ENCODE measurements at places on chromosomes 5 and 9.
A peak's percentile ranks its signal among the peaks of the same experiment; 100 is the strongest.

DNA sequence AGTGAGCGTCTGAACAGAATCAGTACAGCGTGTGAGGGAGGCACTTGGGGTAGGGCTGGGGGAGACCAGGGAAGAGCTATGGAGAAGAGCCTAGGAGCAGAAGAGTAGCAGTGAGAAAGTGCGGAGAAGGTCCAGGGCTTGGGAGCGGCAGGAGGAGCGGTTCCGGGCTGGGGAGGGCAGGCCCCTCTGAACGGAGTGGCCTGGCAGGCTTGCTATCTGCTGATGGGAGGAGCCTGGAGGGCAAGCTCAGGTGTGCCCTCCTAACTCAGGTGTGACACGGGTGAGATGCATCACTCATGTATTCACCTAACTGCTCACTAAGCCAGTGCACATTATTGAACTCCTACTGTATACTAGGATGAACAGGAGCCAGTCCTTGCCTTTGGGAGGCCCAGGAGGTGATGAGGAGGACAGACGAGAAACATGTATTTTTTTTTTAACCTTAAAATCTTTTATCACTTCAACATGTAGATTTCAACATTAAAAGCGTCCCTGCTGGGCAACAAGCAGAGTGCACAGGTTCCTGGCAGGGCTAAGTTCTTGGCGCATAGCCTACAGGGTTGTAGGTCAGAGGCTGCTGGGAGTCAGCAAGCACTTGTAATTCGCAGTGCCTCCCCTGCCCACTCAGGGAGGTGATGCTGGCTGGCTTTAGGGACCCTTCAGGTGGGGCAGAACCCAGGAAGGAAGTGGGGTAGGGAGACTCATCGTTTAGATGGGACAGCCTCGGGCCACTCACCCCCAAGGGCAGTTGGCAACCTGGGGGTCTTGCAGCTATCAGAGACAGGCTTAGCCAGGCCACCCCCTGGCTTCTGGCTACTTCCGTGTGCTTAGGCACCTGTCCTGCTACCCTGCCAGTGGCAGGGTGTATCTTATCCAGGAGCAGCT lies 55.5 kb downstream of the TMOD1 start:
- DNase-seq, result no peak

GRCh38 chr9:98903961-98904411 lies 39.7 kb upstream of the COL15A1 start:
- no peak for DNase-seq

DNA sequence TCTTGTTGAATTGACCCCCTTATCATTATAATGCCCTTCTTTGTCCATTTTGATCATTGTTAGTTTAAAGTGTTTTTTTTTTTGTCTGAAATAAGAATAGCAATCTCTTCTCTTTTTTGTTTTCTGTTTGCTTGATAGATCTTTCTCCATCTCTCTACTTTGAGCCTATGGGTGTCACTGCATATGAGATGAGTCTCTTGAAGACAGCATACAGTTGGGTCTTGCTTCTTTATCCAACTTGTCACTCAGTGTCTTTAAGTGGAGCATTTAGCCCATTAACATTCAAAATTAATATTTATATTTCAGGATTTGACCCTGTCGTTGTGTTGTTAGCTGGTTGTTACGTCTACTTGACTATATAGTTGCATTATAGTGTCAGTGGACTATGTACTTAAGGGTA lies 135.4 kb downstream of the HMHB1 start:
- DNase-seq, result no peak

- DNase-seq, result no peak
These were observed 779 bp upstream of the CTNNA1 start for GRCh38 chr5:138752341-138752950.

- no peak for DNase-seq
These were observed 378.1 kb downstream of the TMEM38B start for GRCh38 chr9:106072421-106072820.

DNA sequence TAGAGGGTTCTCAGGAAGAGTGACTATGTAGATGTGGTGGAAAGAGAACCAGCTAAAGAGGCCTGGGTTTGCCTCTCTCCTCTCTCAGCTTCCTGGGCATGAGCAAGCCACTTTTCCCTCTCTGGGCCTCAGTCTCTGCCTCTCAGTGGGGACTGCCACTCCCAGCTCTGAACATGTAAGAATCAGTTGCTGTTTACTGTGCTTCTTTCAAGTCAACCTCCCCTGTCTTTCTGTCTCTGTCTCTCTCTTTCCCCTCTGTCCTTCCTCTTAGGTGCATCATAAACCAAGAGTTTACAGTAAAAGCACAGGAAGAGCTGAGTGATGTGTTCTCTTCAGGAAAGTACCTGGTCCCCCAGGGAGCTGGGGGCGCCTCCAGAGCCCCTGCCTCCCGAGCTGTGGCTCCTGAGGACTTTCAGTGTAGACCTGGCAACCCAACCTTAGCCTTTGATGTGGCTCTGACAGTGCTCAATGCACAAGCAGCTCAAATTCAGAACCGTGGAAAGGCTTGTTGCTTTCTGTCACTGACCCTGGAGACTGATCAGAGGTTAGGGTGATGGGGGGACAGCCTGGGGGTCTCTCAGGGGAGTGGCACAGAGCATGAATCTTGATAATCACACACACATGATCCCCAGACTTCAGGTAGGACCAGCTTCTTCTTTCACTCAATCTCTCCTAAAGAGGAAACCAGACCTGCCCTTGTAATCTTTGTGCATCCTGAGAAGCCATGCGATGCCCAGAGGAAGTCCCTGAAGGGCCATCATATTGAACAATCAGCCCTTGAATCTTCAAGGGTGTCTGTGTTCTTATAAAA lies 59.4 kb upstream of the TNFSF8 start:
- peak; percentile 90 for DNase-seq

DNA sequence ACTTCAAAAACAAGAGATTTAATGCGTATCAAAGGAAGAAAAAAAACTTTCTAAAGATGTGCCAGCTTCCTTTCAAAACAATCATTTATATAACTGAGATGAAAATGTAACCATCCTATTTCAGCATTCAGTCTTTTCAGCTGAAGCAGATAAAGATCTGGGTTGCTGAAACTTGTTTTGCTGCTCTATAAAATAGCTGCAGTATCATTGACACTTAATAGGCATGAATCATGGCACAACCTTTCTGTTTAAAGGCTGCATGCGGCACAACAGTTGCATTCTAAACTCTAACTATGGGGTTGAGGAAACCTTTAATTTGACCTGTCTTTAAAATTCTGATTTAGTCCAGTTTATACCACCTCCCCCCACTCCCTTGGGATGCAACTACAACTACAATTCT lies 196.7 kb downstream of the MPDZ start:
- DNase-seq, result no peak

DNA sequence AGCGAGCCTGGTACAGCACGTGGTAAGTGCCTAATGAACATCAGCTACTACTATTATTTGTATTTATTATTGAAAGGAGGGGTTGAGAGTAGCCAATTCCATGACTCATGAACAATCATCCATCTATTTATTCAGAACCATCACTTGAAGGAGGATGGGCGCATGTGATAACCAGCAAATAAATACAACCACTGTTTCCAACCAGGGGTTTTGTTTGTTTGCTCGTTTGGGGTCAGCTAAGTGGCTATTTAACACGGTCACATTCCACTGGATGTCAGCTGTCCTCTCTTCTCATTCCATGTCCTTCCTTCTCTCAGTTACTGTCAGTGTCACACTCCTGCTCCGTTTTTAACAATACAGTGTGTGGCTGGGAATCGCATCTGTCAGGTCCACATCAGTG lies 8.6 kb downstream of the RAPGEF1 start:
- DNase-seq, result no peak

DNA sequence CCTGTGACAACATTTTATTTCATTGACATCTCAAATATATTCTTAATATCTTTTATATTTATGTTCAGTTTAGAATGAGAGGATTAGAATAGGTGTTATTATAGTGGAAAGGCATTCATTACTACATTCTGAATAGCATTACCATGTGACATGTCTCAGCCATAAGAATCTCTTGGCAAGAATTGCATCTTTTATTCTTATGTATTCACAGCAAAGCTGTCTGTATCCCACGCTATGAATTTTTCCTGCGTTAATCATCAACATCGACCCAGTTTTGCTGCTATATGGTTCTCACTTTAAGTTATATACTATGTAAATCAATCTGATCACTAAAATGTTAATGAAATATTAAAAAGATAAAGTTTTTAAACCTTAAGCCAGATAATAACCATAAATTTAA lies 248.6 kb downstream of the TMEM232 start:
- no peak for DNase-seq

- DNase-seq, result no peak
These were observed 8.3 kb upstream of the AFF4 start for GRCh38 chr5:132971483-132972435.

GRCh38 chr5:139955616-139956273 lies 87.4 kb downstream of the NRG2 start:
- no peak for DNase-seq

GRCh38 chr9:123689701-123690428 lies 240.1 kb downstream of the DENND1A start:
- DNase-seq, result no peak

DNA sequence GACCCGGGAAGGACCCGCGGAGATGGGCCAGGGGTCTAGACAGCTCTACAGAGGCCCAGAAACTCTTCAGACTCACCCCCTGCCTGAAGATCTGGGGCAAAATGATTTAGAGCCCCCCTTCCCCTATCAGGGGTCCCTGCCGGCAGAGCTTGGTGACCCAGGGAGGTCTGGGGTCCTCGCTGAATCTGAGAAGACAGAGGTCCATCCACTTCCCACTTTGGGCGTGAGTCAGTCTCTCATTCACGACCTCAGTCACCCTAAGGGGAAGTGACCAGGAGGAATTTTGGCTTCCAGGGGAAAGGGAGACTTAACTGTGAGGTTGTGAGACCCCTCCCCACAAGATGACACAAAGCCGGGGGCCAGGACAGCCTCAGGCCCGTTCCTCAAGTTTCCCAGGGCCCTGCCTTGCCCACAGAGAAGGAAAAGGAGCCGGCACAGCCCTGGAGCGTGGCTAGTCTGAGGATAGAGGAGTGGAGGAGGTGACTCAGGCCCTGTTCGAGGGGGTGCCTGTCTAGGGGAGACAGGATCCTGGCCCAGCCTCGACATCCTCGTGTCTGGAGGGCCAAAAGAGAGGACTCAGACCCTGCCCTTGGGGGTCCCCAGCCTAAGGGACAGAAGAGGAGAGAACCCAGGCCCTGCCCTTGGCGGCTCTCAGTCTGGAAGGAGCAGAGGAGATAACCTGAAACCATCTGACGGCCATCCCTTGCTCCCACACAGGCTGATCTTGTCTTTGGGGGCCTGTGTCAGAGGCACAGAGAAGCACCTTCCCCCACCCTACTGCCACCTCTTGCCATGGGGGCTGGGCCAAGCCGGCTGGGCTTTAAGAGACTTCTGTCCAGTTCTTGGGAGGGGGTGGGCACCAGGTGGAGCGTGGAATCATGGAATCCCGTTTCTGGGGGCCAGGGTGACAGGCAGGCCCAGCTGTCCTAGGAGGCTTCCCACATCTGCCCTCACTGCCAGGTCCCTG lies 889 bp downstream of the PDLIM4 start:
- DNase-seq, result peak; percentile 8

GRCh38 chr9:78871086-78871451 lies 574.1 kb downstream of the PSAT1 start:
- no peak for DNase-seq

- no peak for DNase-seq
These were observed 175.9 kb downstream of the RFK start for GRCh38 chr9:76218117-76218885.

DNA sequence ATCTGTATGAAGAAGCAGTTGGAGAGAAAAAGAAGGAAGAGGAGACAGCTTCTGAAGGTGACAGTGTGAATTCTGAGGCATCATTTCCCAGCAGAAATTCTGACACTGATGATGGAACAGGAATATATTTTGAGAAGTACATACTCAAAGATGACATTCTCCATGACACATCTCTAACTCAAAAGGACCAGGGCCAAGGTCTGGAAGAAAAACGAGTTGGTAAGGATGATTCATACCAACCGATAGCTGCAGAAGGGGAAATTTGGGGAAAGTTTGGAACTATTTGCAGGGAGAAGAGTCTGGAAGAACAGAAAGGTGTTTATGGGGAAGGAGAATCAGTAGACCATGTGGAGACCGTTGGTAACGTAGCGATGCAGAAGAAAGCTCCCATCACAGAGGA lies 48.7 kb downstream of the CMYA5 start:
- DNase-seq, result no peak

GRCh38 chr5:140040358-140040757 lies 2.7 kb downstream of the NRG2 start:
- DNase-seq, result no peak

DNA sequence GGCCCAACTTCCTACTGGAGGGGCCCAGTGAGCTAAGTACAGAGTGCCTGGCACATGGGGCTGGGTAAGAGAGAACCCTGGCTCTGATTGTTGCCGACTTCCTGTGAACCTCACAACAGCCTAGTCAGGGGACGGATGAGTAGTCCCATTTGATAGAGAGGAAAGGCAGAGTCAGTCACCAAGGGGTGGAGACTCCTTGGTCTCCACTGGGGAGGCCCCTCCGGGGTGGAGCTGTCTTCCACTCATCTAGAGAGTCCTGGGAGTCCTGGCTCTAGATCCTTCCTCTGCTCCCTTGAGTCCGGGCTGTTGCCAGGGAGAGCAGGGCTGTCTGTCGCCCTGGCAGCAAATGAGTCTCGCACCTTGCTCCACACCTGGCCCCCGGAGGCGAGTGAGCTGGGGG lies 8.0 kb downstream of the GRK6 start:
- DNase-seq, result no peak

DNA sequence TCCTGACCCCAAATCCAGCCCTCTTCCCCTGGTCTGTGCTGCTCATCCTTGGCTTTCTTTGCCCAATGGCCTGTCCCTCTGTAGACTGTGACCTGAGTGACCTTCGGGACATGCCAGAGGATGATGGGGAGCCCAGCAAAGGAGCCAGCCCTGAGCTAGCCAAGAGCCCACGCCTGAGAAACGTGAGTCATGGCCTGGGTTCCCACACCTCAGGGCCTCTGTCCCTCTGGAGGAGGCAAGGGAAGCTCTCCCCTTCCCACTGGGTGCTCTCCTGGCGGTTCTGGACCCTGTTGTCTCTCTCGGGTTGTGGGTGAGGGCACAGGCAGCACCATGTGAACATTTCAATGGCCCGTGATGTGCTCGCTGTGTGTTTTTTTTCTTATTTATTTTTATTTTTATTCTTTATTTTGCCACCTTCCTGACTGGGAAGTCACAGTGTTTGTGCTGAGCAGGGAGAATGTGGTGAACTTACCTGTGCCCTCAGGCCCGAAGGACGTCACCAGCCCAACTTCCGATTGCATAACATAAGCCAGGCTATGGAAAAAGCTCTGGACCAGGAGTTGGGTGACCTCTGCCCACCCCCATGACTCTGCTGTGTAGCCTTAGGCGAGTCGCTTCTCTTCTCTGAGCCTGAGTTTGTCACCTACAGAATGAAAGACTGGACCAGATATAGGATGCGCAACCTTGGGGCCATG lies 29.5 kb downstream of the AFAP1L1 start:
- DNase-seq, result no peak

GRCh38 chr5:31211098-31211497 lies 17.6 kb downstream of the CDH6 start:
- DNase-seq, result no peak

DNA sequence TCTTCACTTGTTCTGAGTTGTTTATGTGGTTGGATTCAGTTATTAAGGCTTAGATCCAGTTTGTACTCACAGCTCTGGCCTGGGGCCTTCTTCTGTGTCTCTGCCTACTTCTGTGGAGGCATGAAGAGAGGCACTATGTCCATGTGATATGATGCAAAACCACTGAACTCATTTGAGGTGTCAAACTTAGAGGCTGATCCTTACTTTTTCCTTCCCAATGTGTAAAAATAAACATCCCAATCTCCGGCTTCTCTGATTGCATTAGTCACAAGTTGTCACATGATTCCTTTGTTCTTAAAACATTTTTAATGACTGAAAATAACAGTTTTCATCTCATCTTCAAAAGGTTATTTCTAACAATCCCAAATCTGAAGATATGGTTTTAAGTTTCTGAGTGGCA lies 276.0 kb upstream of the RGMB start:
- DNase-seq, result no peak

GRCh38 chr5:139847790-139848507 lies 52.3 kb downstream of the PSD2 start:
- DNase-seq, result peak; percentile 81
